ENCODE measurements at places on chromosomes 12 and 14.

DNA sequence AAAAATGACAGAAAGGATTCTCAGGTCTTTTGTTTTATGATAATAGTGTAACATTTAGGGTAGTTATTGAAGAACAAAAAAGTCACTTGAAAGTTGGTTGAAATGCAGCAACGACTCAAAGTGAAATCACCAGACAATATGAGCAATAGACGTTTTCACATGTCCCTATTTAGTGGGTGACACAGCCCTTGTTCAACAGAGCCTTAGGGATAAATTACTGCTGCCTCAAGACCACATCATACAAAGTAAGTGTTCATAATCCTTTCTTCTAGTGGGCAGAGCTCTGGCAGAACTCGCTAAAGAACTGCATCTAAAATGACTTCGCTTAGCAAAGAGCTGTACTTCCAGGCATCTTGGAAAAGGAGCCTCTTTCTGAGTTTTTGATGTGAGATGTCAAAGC is 128.5 kb upstream of the LMNTD1 start:
- no peaks in the 10 kb centered on the region for H3K36me3 ChIP-seq
- H3K4me1 ChIP-seq = peaks cover 19% of the 10 kb centered on the region
- H3K27ac ChIP-seq = no peak overlapping the region
- H3K27me3 ChIP-seq = no peaks in the 10 kb centered on the region
- H3K4me3 ChIP-seq = no peak overlapping the region
- DNase-seq = peak; percentile 58

GRCh38 chr14:104216457-104216856 is 78.1 kb downstream of the KIF26A start:
- no peak overlapping the region for H3K27ac ChIP-seq
- no peak for DNase-seq
- H3K36me3 ChIP-seq = no peaks in the 10 kb centered on the region
- no peaks in the 10 kb centered on the region for H3K4me1 ChIP-seq
- no peaks in the 10 kb centered on the region for H3K27me3 ChIP-seq
- no peak overlapping the region for H3K4me3 ChIP-seq

DNA sequence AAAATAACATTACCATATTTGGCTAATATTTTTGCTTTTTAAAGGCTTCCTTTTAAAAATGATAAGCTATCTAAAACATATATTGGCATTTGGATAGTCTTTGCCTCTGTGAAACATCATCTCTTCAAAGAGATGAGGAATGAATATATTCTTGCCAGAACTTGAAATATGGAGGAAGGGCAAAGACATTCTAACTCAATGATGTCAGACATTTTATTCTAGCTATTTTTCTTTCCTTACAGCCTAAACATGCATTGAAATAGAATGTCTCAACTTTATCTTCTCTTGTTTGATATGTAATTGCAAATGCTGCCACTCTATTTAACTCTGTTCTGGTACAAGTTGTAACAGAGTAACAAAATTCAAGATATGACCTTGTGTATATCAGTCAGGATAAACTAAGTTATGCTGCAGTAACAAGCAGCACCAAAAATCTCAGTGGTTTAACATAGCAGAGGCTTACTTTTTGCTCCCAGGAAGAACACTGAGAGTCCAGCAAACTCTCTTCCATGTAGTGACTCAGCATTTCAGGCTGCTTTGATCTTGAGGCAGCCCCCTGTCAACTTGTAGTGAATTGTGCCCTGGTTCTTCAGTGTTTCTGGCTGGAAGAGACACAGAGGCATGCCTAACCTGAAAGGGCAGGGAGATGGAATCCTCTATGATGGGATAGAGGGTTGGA is 11.0 kb downstream of the IRAK3 start:
- 0 out of 2 replicates have a peak, but pooled peaks cover 4% of the 10 kb centered on the region for H3K36me3 ChIP-seq
- no peak overlapping the region for H3K4me3 ChIP-seq
- no peaks in the 10 kb centered on the region for H3K27me3 ChIP-seq
- DNase-seq = no peak
- H3K27ac ChIP-seq = no peak overlapping the region

DNA sequence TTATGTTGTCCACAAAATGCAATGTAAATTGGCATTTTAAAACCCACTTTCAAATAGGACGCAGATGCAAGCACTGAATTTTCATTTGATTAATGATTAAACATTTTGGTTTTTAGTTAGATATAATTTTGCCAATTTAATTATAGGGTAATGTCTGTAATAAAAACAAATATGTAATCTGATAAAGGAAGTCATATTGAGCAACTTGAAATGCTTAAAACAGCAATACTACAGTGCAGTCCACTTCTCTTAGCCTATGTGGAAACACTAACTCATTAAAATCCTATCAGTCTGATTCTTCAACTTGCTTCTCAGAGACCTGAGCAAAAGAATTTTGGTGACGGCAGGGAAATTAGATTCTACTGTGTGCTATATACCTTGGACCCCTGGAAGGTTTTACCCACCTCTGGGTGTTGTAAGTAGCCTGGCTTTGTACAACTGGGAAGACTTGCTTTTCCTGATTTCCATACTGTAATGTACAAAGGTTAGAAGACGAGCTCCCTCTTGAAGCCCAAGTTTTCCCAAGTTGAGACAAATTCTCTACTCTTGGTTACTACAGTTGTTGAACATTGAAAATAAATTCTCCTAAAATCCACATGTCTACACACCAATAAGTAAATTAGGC is 4.1 kb downstream of the TRHDE start:
- no peak for DNase-seq
- no peak overlapping the region for H3K4me3 ChIP-seq
- H3K27me3 ChIP-seq = peaks cover 23% of the 10 kb centered on the region
- H3K4me1 ChIP-seq = no peaks in the 10 kb centered on the region
- no peak overlapping the region for H3K27ac ChIP-seq

DNA sequence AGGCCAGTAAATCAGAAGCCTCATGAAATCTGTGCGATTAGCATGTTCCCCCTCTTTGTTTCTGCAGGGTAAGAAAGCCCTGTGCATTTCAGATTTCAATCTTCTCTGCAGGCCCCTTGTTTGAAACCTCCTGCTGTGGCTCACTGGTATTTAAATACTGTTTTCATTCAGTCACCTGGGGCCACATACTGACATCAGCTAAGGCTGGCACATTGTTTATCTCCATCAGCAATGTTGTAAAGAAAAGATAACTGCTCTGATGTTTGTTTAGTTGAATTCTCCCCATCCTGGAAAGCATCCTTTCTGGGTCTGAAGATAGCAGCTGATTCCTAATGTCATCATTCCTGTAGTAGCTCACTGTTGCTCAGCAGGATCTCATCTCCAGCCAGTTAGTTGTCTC is 554.9 kb downstream of the NRXN3 start:
- H3K4me1 ChIP-seq = no peaks in the 10 kb centered on the region
- no peak overlapping the region for H3K27ac ChIP-seq

GRCh38 chr14:81231540-81231939 is 10.8 kb upstream of the GTF2A1 start:
- no peaks in the 10 kb centered on the region for H3K27me3 ChIP-seq
- H3K4me3 ChIP-seq = no peak overlapping the region
- no peaks in the 10 kb centered on the region for H3K36me3 ChIP-seq
- no peaks in the 10 kb centered on the region for H3K4me1 ChIP-seq
- no peak for DNase-seq
- no peak overlapping the region for H3K27ac ChIP-seq

- H3K36me3 ChIP-seq = no peaks in the 10 kb centered on the region
- peak overlapping the region; percentile 76 for H3K27ac ChIP-seq
- peaks cover 18% of the 10 kb centered on the region for H3K4me1 ChIP-seq
- no peaks in the 10 kb centered on the region for H3K27me3 ChIP-seq
- H3K4me3 ChIP-seq = no peak overlapping the region
Measured at GRCh38 chr14:38108681-38109080, 99.0 kb upstream of the SSTR1 start.

DNA sequence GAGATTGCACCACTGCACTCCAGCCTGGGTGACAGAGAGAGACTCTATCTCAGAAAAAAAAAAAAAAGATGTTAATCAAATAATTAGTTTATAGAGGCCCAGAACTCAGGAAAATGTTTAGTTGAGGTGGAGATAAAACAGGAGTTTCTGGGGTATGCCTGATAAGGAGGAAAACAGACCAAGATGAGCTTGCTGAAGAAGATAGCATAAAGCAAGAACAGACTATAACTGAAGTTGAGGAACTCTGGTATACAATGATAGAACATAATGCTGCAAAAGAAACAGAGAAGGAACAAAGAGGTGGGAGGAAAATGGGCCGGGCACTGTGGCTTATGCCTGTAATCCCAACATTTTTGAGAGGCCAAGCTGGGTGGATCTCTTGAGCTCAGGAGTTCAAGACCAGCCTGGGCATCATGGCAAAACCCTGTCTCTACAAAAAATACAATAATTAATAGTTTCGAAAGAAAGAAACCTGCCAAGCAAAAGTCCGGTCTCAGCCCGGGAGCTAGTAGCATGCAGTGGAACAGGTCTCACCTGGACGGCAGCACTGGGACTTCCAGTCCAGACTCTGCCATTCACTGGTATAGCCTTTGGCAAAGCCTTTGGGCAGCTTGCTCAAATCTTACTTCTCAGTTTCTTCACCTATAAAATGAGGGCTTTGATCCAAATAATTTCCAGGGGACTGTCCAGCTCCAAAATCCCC is 25.4 kb downstream of the SLC35E3 start:
- no peaks in the 10 kb centered on the region for H3K27me3 ChIP-seq
- H3K36me3 ChIP-seq = no peaks in the 10 kb centered on the region
- DNase-seq = no peak
